Skin of body (tissue), 3 donors: ENCODE measurements at places on chromosomes 5 and 9.

GRCh38 chr5:140355546-140355945 is 4.4 kb upstream of the SLC4A9 start:
- DNase-seq = no peak

GRCh38 chr5:69367697-69368279 is 1.5 kb downstream of the AK6 start:
- no peak for DNase-seq

DNA sequence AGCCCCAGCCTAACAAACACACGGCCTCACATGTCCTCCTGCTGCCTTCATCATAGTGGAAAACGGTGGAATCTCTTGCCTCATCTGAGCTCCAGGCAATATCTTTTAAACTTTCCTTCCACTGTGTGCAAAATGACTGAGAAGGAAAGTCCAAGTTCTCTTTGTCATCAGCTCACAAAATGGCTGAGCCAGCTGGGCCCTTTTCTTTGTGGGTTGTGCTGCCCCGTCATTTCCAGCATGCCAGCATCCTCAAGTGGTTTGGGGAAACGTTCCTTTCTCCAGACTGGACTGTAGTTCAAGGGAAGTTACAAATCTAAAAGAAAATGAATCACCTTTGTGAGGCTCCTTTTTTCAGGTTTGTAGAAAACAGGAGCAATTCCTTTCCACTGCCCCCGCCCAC is 171.1 kb upstream of the FSTL4 start:
- DNase-seq = no peak

DNA sequence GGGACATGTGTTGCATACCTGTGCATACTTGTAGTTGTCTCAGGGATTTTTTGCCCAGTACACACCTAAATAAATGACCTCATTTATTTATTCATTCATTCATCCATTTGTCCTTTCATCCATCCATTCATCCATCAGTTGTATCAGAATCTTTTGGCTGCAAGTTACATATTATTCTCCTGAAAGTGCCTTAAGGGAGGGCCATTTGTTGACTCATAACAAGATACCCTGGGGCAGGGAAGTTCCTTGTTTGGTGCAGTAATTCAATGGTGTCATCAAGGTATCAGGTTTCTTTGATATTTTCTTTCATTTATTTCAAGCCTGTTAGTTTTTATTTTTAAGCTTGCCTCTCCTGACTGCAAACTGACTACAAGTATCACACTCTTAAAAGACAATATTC is 597.9 kb upstream of the TLE4 start:
- DNase-seq = no peak
